ENCODE measurements at places on chromosomes 4 and X.

- no peak for DNase-seq
Observed at GRCh38 chrX:57156397-57157049, 19.3 kb upstream of the SPIN2A start.

GRCh38 chr4:101347557-101348366 lies 436 bp upstream of the PPP3CA start:
- peak; percentile 99 for DNase-seq

DNA sequence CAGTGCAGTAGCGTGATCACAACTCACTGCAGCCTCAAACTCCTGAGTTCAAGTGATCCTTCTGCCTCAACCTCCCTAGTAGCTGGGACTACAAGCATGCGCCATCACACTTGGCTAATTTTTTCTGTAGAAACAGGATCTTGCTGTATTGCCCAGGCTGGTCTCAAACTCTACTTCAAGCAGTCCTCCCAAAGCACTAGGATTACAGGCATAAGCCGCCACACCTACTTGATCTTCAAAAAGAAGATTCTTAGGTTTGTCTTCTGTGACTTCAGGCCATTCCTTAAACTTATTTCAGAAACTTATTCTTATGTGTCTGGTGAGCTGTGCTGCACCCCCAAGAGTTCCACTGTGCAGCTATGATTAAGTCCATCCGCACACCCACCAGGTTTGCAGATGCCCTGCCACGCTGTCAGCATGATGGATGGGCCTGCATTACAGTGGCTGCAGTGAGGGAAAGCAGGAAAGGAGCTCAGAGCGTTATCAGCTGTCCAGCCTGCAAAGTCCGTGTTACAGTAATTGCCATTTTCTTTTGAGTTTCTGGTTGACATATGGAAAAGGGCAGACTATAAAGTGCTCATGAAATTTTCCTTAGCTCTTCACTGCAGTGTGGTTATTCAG lies 146.6 kb downstream of the AASDH start:
- DNase-seq: no peak

DNA sequence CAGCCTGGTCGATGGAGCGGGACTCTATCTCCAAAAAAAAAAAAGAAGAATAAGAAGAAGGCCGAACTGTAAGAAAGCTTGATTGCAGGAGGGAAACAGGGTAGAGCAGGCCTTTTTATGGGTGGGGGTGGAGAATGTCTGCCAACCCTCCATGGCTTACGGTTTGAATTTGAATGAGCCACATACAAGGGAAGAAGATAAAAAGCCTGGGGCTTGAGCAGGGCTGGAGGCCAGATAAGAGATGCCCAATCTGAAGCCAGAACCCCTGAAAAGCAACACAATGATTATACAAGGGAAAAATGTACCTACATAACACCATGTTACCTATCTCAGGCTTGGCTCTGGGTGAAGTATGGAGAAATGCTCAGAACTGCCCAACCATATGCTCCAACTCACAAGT lies 57.3 kb upstream of the TRIM2 start:
- DNase-seq: no peak

DNA sequence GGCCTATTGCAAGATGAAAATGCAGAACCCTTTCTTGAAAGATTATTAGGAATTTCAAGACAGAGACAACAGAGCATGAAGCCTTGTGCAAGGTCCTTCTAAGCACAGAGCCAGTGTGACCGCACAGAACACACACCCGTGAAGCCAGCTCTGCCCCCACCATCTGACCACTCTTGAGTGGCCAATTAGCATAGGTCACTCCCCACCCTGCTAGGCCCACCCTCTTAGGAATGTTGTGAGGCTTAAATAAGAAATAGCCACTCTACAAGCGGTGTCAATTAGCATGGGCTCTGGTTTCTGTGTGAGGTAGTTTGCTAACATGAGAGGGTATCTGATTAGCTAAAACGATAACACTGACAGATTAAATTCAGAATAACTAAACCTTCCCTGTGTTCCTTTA lies 152.9 kb downstream of the PTTG2 start:
- no peak for DNase-seq

- DNase-seq: no peak
Observed at GRCh38 chr4:99390055-99390454, 37.5 kb upstream of the ADH1C start.

- no peak for DNase-seq
Observed at GRCh38 chrX:101022020-101022419, 29.9 kb downstream of the TRMT2B start.

DNA sequence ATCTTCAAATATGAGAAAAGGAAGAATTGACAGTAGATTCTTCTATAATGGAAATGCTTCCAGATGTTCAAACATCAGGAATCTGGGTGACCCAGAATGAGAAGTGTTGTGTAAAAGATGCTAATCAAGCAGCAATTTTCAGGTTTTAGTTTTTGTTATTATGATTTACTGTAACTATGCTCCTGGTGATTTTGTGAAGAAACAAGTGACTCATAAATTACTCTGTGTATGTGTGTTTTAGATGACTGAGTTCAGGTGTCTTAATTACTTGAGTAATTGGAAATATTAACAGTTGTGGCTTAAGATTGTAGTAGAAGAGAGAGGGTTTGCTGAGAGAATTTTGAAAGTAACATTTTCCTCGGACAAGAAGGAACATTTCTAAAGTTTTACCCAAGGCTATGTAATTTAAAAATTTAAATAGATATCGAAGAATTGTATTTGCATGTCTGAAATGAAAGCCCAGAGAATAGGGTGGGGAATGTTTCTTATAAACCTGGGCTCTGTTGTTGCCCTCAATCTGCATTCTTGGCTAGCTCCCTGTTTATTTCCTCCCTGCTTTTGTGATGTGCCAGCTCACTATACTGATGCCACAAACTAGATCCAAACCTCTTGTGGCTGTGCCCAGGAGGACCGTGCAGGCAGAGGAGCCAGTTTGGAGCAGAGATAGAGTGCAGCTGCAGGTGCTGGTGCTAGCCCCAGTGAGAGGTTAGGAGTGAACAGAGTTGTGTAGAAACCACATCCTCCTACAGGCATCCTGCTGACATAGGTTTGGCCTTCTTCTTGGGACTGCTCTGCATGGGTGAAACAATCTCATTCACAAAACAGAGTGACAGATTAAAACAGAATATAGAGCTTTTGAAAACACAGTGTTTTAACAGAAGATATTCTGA lies 25.4 kb upstream of the TNIP3 start:
- peak; percentile 22 for DNase-seq

- DNase-seq: no peak
Observed at GRCh38 chr4:33924811-33925210, 2319.5 kb downstream of the ARAP2 start.

- no peak for DNase-seq
Observed at GRCh38 chr4:93660036-93660435, 168.5 kb upstream of the ATOH1 start.

Data from activated naive CD4-positive, alpha-beta T cell treated with anti-CD3 and anti-CD28 coated beads, Interleukin-2, amount 50 U/mL, for 16 hours (primary cell).